ENCODE measurements at places on chromosomes 2 and 18.
A peak's percentile ranks its signal among the peaks of the same experiment; 100 is the strongest.

DNA sequence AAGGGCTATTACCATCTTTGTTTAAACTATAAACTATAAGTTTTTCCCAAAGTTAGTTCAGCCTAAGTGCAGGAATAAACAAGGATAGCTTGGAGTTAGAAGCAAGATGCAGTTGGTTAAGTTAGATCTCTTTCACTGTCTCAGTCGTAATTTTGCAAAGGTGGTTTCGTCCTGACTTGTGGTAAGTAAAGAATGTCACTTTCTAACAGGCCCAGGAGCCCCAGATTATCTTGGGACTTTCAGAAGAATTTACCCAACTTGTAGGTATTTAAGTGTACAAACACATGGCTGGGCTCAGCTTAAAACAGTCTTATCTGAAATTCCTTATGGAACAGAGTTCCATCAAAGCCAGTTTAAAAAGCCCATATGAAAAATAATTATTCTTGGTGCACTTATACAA, 18.3 kb upstream of the FAM98A start:
- DNase-seq = no peak

DNA sequence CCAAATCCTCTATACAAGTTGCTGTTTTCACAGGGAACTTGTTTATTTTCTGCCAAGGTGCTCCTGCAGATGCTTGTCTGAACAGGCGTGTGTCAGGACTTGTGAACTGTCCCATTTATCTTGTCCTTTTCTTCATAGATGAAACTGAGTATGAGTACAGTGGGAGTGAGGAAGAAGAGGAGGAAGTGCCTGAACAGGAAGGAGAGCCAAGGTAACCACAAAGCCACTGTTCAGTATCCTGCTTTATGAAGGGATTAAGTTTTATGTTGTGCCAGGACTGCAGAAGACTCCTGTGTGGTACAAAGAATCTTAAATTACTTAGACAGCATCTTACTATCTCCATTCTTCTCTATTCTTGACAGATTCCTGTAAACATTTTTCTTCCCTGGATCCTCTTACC, 145.0 kb downstream of the MAP4K4 start:
- DNase-seq = no peak

DNA sequence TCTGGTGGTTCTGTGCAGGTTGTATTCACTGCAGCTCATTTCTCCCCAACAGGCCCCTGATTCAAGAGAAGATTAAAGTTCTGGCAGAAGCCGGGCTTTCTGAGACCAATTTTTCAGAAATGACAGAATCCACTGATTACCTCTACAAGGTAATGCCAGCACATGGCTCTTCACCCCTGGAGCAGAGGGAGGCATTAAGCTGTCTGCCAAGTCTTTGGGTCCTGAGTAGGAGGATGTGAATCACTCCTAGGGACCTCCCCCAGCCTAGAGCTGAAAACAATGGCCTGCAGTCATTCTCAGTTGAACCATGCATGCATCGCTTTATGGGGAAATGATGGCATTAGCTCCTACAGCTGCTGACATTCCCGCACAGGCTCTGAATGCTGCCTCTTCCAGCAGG, 20.5 kb upstream of the RPL37A start:
- peak; percentile 25 for DNase-seq

- no peak for DNase-seq
Observed at GRCh38 chr2:67955748-67956603, 106.8 kb downstream of the C1D start.

DNA sequence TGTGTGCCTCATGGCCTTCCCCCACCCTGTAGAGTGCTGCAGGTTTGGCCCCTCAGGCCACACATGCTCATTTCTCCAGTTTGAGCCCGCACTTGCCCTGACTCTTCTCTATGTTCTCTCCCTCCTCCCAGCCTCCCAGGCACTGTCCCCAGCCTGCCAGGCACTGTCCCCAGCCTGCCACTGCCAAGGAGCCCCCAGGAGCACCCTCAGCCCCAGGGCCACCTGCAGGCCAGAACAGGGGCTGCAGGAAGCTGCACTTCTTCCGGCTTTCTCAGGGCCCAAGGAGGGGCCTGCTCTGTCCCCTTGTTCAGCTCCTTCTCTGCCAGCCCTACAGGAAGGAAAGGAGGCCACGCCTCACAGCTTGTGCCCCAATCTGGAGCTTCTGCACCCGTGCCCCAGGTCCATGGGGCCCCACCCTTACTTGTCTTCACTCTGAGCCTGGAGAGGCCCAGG, 31.6 kb downstream of the CYP26B1 start:
- DNase-seq = no peak

- no peak for DNase-seq
Observed at GRCh38 chr2:71347517-71347916, 15.9 kb downstream of the ZNF638 start.
